ENCODE measurements at places on chromosomes 12 and 14.

DNA sequence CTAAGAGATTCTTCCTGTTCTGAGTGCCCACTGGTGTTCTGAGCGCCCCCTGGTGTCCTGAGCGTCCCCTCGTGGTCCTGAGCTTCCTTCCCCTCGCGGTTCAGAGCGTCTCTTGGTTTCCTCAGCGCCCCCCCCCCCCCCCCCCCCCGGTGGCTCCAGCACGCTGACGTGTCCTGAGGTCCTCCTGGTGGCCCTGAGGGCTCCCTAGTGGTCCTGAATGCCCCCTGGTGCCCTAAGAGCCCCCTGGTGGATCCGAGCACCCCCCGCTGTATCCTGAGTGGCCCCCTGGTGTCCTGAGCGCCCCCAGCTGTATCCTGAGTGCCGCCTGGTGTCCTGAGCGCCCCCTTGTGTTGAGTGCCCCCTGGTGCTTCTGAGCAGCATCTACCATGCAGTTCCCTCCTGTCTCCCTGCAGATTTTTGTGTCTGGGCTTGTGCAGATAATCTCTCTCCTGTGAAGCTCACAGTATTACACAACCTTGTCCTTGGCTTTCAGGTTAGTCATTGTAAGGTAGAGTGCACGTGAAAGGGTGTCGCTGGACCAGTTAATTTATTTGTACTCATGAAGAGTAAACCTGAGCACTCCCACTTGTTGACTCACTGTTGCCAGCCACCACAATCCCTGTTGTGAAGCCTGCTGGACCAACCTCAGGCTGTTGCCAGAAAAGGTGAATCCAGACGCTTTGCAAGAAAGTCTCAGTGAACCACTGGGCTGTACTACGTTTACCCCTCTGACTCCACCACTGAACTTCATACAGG is 1168.4 kb downstream of the TMEM121 start:
- no peak for DNase-seq

- no peak for DNase-seq
Observed at GRCh38 chr14:92657457-92658142, 90.8 kb downstream of the LGMN start.

DNA sequence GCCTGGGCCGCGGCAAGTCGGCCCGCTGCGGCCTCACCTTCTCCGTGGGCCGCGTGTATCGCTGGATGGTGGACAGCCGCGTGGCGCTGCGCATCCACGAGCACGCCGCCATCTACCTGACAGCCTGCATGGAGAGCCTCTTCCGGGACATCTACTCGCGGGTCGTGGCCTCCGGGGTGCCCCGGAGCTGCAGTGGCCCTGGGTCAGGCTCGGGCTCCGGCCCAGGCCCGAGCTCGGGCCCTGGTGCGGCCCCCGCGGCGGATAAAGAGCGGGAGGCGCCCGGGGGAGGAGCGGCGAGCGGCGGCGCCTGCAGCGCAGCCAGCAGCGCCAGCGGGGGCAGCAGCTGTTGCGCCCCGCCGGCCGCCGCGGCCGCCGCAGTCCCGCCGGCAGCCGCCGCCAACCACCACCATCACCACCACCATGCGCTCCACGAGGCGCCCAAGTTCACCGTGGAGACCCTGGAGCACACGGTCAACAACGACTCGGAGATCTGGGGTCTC is 226.2 kb upstream of the CRY1 start:
- no peak for DNase-seq

GRCh38 chr12:57165741-57166140 is 18.3 kb upstream of the LRP1-AS start:
- no peak for DNase-seq

- no peak for DNase-seq
Observed at GRCh38 chr12:115191342-115191741, 507.4 kb upstream of the TBX3 start.

- DNase-seq, result no peak
Observed at GRCh38 chr12:7349418-7349817, 45.5 kb downstream of the ACSM4 start.

- no peak for DNase-seq
Observed at GRCh38 chr12:19857204-19857603, 417.9 kb downstream of the AEBP2 start.

GRCh38 chr14:27916326-27916725 is 850.3 kb upstream of the FOXG1 start:
- no peak for DNase-seq

GRCh38 chr12:45409966-45410365 is 194.1 kb downstream of the ANO6 start:
- DNase-seq, result no peak

- no peak for DNase-seq
Observed at GRCh38 chr12:26319511-26319910, 124.1 kb downstream of the SSPN start.

DNA sequence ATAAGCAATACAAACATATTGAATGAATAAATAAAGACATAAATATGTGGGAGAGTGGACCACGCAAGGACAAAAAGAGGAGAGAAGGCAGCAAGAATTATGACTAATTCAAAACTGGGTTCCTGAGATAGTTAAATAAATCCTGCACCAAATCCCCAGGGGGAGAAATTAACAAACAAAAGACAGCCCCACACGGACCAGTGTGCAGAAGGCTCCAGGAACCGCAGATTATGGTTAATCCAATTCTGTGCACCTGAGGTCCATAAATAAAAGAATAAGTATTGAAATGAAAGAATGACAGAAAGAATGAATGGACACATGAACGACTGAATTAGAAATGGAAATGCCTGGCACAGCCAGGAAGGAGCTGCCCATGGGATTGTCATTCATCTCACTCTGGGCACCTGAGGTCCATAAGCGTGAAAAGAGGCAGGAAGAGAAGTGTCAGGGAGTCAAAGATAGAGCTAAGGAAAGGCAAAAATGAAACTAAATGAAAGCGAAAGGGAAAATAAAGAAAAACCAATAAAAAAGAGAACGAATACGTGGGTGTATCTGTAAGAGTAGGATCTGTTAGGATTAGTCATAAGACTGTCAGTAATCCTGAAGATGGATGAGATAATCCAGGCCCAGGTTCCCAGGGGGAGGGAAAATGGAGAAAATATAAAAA is 23.3 kb downstream of the MEG3 start:
- DNase-seq, result no peak

GRCh38 chr12:57519796-57520052 is 590 bp downstream of the DDIT3 start:
- no peak for DNase-seq

DNA sequence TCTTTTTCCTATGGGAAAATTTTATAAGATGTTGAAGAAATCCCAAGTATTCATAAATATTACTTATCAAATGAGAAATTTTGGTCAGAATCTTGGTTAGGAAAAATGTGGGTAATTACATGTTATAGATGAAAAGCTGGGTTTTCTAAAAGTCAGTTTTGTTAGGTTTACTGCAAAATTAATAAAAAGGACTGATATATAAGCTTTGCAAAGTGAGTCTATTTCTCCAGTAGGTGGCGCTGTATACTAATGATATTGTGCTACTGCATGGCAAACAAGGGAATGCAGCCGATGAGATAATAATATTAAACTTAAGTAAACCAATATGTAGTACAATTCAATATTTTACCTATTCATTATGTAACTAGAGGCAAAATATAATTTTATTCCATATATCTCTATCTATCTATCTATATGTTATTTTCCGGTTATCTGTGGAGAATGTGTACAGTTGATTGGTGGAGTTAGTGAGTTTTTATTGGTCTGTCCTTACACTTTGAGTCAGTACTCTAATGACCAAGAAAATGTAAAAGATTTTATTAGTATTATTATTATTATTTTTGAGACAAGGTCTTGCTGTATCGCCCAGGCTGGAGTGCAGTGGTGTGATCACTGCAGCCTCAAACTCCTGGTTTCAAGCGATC is 32.9 kb downstream of the MIPOL1 start:
- DNase-seq, result peak; percentile 80

- no peak for DNase-seq
Observed at GRCh38 chr14:20482382-20482781, 13.2 kb downstream of the PNP start.

GRCh38 chr12:9864913-9865675 is 4.1 kb downstream of the CLEC2B start:
- no peak for DNase-seq

DNA sequence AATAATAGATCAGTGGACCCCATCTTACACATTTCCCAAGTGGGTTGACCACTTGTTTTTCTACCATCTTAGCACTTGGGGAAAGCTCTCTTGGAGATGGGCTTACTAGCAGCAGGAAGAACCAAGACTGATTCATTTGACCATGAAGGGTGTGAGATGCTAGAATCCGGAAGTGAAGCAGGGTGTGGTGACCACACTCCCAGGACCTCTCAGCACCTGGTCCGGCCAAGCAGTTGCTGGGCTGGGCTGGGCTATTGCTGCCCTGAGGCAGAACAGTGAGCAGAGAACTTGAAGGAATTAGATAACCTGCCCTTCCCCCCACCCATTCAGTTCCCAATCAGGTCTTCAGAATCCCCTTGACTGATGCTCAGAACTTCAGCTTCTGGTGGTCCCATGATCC is 24.4 kb downstream of the ADCY6 start:
- no peak for DNase-seq

- no peak for DNase-seq
Observed at GRCh38 chr12:25896981-25897380, 61.5 kb upstream of the RASSF8 start.

GRCh38 chr12:65164774-65165173 is 4.6 kb upstream of the LEMD3 start:
- DNase-seq, result no peak

DNA sequence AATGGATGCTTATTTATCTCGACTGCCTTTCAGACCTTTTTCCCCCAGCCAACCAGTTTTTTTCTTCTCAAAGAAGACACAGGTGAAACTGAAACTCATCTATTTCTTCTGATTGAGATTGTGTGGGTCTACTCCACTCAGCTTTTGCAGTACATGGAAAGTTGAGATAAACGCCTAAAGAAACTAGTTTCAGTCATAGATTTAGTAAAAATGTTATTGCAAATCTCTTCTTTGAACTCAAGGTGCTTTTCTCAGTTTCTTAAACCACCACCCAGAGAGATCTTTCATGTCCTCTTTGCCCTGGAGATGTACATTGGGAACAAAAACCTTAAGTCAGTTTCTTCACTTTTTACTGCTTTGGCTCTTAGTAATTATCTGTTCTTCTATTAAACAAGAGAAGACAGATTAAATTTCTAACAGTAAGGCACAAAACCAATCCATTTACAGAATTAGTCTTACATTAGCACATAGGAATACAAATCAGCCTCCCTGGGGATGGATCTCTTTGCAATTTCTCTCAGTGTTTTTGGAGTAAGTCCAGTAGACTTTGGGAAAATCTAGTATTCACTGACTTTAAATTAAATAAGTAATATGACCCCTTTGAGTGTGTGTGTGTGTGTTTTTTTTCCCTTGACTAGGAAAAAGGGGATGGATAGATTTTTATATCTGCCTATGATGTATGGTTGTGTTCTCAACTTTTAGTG is 11.6 kb downstream of the FBXW8 start:
- DNase-seq, result no peak

GRCh38 chr12:76746516-76746915 is 17.4 kb upstream of the ZDHHC17 start:
- DNase-seq, result no peak

- DNase-seq, result peak; percentile 17
Observed at GRCh38 chr12:89529738-89530137, 3.9 kb upstream of the POC1B start.

DNA sequence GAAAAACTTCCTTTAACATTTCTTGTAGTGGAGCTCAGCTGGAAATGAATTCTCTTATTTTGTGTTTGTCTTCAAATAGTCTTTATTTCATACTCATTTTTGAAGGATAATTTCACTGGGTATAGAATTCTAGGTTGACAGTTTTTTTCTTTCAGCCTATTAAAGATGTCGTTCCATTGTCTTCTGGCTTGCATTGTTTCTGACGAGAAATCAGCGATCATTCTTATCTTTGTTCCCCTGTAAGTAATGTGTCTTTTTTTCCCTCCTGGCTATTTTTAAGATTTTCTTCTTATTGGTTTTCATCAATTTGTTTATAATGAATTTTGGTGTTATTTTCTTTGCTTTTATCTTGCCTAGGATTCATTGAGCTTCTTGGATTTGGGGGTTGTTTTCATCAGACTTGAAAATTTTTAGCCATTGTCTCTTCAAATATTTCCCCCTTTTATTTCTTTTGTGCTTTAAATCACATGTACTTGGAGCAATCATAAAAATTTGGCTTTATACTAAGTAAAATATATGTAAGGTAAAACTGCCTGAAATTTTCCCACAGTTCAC is 89.4 kb downstream of the UNC79 start:
- DNase-seq, result no peak

DNA sequence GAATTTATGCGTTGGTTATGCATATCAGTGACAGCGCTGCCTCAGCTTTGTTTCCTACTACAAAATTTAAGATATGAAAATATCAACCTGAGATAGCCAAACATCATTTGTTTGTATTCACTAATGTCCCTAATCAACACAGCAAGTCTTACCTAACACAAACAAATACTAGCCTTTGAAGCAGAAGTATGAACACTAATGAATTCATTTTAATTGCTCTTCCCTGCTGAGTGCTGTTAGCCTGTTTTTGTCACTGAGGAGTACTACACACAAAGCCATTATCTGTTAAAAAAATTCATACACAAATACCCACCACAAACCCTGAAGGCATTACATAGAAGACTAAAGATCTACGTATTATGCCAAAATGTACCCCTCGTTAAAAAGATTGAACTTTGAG is 150.8 kb downstream of the HELB start:
- DNase-seq, result peak; percentile 9

GRCh38 chr12:27502021-27502435 is 22.0 kb upstream of the PPFIBP1 start:
- DNase-seq, result no peak

DNA sequence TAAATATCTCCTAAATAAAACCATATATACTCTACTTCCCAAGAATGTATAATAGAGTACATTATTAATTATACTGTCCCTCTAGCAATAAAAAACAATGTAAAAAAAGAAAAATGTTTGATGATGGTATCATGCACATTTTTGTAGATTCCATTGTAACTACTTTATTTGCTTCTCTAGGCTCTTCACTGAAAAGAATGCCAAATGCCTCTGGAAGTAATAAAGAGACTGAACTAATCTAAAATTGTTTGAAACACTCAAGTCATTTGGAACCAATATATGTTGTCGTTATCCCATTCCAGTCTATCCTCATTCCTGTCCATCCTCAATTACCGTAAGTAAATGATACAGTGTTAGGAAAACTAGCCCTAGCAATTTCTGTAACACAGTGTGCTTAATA is 233.6 kb downstream of the C12orf50 start:
- no peak for DNase-seq

DNA sequence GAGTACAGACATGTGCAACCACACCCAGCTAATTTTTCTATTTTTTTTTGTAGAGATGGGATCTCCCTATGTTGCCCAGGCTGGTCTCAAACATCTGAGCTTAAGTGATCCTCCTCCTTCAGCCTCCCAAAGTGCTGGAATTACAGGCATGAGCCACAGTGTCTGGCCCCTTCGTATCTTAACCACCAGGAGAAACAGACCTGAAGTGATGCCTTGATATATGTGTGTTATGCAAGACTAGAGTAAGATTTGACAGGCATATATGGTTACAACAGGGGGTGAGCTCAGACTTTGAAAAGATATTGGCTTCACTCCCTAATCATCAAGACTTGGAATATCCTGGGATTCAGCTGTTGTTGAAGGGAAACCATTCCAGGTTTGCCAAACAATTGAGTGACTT is 10.7 kb upstream of the GALNT6 start:
- DNase-seq, result no peak
